ENCODE measurements at places on chromosomes 12 and 14.

- no peak for DNase-seq
Measured at GRCh38 chr12:100830003-100830795, 35.6 kb downstream of the ANO4 start.

GRCh38 chr12:74910831-74911230 lies 298.8 kb downstream of the KCNC2 start:
- no peak for DNase-seq

- no peak for DNase-seq
Measured at GRCh38 chr12:50042693-50043092, 14.7 kb upstream of the ASIC1 start.

- no peak for DNase-seq
Measured at GRCh38 chr12:76470028-76470939, 89.3 kb downstream of the OSBPL8 start.

GRCh38 chr14:92491782-92492181 lies 21.8 kb upstream of the RIN3 start:
- no peak for DNase-seq

DNA sequence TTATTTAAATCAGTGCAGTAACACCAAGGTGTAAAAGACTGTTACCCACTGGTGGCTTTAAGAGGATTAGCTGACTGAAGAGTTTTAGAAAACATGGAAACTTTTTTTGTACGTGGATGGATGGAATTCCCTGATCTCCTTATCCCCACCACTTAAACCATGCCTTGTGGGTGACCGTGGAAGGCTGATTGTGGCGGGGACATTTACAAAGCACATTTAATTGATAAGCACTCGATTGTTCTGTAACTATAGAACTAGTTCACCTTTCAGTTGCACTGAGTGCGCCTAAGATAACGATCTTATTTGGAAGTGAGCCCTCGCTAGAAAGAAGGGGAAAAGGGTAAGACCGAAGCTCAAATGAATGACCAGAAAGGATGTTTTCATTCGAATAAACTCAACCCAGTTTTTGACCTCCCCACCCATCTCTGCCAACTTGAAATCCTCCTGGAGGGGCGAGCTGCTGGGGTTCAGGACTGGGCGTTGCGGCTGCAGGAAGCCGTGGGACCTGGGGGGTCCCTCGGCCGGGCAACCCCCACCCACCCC lies 688 bp upstream of the RASSF3 start:
- no peak for DNase-seq
